ENCODE measurements at places on chromosomes 3 and 15.

DNA sequence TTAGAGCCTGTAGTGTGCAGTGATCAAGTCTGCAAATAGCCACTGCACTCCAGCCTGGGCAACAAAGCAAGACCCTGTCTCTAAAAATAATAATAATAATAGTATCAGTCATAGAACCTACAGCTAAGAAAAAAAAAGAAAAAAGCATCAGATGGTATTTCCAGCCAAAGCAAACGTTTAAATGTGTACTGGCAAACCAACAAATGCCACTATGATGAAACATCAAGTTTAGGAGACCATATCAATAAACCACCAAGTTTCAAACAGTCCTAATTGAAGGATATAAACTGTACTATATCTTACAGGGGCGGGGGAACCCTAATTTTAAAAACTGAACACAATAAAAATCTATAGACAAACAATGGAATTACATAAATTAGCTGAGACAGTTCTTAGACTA, 6.4 kb downstream of the UBP1 start:
- DNase-seq: no peak

DNA sequence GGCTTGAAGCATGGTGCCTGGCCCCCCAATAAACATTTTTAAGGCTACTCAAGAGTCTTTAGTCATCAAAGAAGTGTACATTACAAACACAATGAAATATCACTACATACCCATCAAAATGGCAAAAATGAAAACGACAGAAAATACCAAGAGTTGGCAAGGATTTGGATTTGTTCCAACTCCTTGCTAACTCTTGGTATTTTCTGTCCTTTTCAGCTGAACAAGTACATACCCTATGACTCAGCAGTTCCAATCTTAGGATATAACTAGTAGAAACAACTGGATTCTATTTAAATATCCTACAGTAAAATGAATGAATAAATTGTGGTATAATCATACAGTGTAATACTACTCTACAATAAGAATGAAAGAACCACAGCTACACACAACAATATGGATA, 25.1 kb upstream of the GABPB1 start:
- no peak for DNase-seq

DNA sequence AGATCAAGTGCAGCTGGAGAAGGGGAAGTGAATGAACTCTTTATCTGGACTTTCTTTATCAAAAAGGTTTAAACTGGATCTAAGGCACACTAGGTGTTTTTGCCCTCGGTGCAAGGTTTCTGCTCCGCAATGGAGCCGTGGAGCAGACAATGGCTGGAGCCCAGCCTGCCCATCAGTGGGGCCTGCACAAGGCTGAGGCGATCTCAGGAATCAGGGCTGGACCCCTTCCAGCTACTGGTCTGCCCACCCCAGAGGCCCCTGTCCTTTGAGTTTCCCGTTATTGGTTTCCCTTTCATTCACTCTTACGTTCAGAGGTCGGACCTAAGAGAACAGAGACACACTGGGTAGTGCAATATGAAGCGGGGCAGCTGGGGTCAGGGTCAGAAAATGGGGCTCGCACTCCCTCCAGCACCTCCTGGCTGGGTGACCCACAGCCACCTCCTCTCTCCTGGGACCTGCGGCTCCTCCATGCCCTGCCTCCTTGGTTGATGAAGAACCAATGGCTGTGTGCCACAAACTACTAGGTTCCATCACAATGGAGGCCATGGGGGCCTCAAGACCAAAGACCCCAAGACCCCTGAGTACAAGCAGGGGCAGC, 164.6 kb downstream of the CHSY1 start:
- DNase-seq: no peak

DNA sequence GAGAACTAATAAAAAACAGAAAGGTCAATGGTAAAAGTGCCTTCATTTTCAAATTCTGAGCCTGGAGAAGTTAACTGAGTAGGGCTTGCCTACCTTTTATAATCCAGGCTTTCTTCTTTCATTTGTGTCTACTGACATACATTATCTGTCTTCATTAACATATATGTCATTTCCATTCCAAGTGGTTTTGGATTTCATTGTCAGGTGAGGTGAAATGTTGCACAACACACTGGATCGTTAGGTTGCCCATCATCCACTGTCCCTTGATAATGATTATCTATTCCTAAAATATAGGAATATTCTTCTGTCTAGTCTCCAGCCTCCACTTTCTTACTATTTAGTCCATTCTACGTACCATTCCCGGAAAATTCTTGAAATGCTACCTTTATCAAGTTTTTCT, 55.0 kb upstream of the CP start:
- no peak for DNase-seq

- DNase-seq: no peak
Measured at GRCh38 chr3:134094491-134094890, 64.8 kb upstream of the SLCO2A1 start.

DNA sequence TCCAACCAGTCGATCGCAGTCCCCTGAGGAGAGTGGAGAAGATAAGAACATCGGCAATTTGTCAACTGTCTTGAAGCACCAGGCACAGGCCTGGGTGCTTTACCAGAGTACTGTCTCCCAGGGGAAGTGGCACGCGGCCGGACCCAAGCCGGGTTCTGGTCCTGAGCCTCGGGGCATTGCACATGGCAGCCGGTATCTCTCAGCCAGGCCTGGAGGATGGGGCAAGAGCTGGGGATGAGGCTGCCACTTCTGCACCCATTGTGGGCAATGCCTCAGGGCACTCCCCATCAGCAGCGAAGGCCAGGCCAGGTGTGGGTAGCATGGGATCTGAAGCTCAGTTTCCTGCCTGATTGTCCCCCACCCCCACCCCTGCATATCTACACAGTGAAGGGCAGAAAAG, 77.5 kb downstream of the ADCY5 start:
- DNase-seq: no peak

DNA sequence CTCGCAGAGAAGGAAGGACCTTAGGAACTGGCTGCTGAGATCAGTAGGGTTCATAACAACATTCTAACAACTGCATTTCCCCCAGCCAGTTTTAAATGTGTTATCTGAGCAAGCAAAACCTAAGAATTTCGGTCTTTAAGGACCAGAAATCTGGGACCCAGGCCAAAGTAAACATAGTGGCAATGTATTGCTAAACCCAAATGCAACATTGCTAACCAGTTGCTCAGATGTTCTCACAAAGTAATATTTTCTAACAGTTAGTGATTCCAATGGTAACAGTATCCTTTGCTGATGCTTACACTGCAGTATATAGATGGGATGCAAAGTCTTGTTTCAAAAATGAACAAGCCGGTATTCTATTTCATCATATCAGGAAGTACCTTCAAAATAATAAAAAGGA, 254.3 kb downstream of the RYR3 start:
- no peak for DNase-seq

DNA sequence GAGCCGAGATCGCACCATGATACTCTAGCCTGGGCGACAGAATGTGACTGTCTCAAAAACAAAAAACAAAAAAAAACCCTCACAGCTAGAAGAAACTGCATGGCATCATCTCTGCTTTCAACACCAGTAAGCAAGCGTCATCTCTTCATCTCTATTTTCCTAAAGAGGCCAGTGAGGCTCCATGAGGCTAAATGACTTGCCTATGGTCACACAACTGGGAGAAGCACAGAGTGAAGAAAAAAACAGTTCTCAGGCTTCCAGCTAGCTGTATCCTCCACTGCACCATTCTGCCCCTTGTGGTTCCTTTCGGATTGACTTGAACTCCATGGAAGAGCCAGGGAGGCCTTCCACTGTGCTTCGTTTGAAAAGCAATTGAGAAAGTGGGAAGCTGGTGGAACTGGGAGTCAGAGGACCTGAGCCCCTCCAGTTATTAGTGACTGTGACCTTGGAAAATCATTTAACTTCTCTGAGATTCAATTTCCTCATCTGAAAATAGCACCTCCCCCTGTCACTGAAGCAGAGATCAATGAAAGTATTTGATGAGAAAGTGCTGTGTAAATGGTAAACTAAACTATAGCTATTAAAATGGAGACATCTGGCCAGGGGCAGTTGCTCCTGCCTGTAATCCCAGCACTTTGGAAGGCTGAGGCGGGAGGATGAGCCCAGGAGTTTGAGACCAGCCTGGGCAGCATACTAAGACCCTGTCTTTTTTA, 32.1 kb upstream of the DENND4A start:
- DNase-seq: peak; percentile 18
